Ascending aorta (tissue), 2 donors: ENCODE measurements at places on chromosomes 4 and X. TPM values are rescaled to one million over a fixed set of nuclear protein-coding genes. Genes with fewer than 3 reads are reported as not detected.

Gene KLHL15
- 3.1 TPM for total RNA-seq

Gene TMEM187
- total RNA-seq: 4.4 TPM

Gene SPANXD
- not detected for total RNA-seq

Gene NHS
- total RNA-seq: 8.8 TPM

Gene LRAT
- total RNA-seq: not detected

Gene ARHGAP24
- 13.9 TPM for total RNA-seq

Gene CDKN2AIP
- 34.5 TPM for total RNA-seq

Gene EOLA2
- 22.8 TPM for total RNA-seq

Gene GRK4
- total RNA-seq: 1.9 TPM

Gene AMER1
- total RNA-seq: 3.9 TPM

Gene BBS12
- total RNA-seq: not detected

Gene GALNT7
- total RNA-seq: 8.2 TPM

Gene TCEAL6
- not detected for total RNA-seq

Gene BEX3
- total RNA-seq: 32.1 TPM

Gene HPGDS
- not detected for total RNA-seq

Gene CNKSR2
- 0.53 TPM for total RNA-seq

Gene SRPK3
- total RNA-seq: 4.5 TPM
